ENCODE measurements at places on chromosomes 7 and 10. TPM values are rescaled to one million over a fixed set of nuclear protein-coding genes. Genes with fewer than 3 reads are reported as not detected.
A peak's percentile ranks its signal among the peaks of the same experiment; 100 is the strongest.

PDZD7 gene
- polyA plus RNA-seq, result 0.76 TPM

SPDYE1 gene
- 0.76 TPM for polyA plus RNA-seq

SFRP5 gene
- polyA plus RNA-seq, result not detected

GRCh38 chr7:107999779-108000560, 3.0 kb downstream of the LAMB1 start:
- DNase-seq, result no peak

GRCh38 chr10:69439350-69439739, 11.9 kb upstream of the TSPAN15 start:
- DNase-seq, result peak; percentile 45

DNA sequence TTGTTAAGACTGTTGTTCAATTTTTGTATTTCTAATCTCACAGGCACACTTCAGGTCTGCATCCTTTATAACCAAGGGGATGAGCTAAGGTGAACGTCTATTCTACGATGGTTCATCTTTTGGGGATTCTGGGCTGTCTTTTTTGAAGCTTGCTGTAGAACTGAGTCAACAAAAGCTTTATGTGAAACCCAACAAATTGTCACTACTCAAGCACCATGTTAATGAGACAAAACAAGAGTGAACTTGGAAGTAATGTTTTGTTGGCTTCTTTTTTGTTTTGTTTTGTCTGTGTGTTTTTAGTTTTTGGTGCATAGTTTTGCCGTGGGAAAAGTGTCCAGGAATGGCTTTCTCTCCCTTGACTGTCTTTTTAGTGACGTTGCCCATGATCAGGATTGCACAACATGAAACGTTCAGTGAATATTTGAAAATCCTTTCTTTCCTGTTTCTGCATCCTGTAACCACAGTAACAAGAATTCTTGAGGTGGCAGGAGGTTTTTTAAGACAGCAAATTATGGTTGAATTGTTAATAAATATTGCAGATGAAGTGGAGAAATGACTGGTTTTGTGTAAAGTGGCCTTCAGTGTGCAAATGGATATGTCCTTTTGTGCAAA, 65.6 kb downstream of the WIPF3 start:
- DNase-seq, result no peak

GRCh38 chr7:110568388-110568787, 522.5 kb upstream of the LRRN3 start:
- DNase-seq, result no peak

DNA sequence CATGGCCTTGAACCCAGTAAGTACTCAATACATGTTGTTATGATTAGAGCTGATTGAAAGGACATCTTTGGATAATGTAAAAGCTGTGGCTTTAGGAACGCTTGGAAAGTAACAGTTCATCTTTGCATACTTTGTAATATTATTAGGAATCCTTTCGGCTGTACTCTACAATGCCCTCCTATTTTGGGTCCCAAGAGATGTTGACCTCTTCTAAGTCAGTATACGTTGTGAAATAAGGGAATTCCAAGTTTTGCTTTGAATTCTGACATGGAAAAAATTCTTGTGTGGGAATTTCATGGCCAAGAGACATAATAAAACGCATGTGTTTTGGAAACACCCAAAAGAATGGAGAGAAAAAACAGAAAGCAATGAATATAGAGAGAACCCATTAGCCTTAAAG, 7.7 kb downstream of the AGR3 start:
- DNase-seq, result no peak

DNA sequence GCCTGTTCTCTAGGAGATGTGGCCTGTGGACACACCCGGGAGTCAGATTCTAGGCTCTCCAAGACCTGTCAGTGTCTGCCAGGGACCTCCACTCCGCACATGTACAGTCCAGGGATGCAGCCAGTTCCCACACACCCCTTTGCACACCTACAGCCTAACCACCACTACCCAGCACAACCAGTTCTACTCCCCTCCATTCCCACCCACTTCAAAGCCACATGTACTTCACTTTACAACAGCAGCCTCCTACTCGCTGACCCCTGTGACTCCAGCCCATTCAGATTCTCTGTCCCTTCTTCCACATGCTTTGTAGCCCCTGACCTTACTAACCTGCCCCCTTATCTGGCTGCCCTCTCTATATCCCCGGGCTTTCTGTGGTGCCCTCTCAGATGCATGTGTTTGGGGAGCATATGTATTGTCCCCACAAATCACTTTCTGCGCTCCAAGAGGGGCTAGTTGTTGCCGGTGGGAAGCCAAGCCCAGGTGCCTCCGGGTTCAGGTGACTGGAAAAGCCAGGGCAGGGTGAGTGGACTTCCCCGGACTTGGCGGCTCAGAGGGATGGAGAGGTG, 7.2 kb downstream of the LBX1 start:
- no peak for DNase-seq

Data from muscle of arm (tissue), 14 donors.